NCI-H2081 (cell line): ENCODE measurements at places on chromosomes 1 and 21.

GRCh38 chr1:223364685-223365382 is 858 bp upstream of the SUSD4 start:
- no peak for DNase-seq

- DNase-seq: peak; percentile 34
Measured at GRCh38 chr1:113677250-113678158, 81.8 kb downstream of the PHTF1 start.

DNA sequence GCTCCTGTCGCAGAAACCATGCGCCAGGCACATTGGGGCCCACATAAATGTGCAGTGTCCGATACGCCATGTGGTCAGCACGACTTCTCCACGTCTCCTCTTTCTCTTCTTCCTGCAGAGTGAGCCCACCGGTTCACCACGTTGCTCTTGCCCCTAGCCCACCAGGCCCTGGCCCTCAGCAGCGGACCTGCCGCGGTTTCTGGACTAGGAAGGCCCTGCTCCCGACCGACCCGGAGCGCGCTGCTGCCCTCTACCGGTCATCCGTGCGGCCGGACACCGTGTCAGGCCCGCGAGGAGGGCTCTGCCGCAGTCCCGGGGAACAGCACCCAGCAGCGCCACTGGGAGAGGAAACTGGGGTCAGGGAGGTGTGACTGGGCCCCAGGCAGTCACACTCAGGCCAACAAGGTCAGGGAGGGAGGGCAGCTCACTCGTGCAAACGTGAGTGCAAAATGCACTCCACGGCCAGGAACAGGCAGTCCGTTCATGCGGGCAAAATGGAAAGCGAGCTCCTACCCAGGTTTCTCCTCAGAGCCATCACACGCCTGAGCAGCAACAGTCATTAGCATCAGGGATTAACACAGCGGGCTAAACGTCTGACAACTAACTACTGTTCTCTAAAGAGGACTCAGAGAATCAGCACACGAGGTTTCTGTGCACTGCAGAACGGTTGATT is 13.7 kb downstream of the TLR5 start:
- DNase-seq: no peak

- DNase-seq: no peak
Measured at GRCh38 chr1:33338048-33338439, 17.1 kb upstream of the A3GALT2 start.

GRCh38 chr1:55311057-55311641 is 96.0 kb upstream of the USP24 start:
- DNase-seq: no peak

- DNase-seq: no peak
Measured at GRCh38 chr1:230869500-230869899, 1.2 kb upstream of the C1orf198 start.

DNA sequence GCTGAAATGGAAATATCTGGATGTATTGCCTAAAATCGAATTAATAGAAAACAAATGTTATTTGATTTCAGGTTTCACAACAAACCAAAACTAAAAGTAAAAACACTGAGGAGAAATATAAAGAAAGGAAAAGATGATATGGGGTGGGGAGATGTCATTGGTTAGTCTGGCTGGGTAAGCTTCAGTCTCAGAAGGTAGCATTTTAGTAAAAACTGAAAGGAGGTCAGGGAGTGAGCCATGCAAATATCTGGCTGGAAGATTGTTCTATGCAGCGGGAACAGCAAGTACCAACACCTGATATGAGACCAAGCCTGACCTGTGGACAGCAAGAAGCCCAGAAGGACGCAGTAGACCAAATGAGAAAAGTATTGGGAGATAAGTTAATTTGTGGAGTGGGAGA is 264.6 kb downstream of the LRRC40 start:
- DNase-seq: no peak

- no peak for DNase-seq
Measured at GRCh38 chr1:194658090-194658439, 1471.7 kb upstream of the B3GALT2 start.

DNA sequence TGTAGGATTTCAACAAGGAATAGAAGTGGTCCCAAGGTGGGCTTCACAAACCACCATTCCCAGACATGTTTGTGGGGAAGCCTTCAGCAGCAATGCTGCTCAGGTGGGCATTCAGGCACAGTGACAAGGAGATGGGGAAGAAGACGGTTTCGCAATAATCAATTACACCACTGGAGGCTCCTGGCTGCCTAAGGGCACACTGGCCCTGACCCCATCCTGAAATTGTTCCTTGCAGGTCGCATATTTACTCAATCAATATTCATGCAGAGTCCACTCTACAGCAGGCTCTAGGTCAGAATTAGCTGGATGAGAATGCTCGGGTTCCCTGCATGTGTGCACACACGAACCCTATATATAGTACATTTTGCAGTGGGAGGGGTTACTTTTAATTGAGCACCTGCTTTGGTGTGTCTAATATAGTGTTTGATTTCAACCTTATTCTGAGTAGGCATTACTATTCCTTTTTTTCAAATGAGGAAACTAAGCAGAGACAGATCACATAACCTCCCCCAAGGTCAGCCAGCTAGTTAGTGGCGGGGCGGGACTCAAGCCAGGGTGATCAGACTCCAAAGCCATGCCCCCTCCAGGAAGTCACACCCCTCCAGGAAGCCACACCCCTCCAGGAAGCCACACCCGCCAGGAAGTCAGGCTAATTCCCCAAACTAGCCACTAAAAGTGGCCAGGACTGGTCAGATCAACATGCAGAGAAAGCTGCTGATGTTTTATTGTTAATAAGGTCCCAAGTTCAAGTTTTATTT is 106.5 kb downstream of the HLCS start:
- DNase-seq: no peak

GRCh38 chr1:229323201-229323600 is 19.6 kb downstream of the CCSAP start:
- DNase-seq: no peak

DNA sequence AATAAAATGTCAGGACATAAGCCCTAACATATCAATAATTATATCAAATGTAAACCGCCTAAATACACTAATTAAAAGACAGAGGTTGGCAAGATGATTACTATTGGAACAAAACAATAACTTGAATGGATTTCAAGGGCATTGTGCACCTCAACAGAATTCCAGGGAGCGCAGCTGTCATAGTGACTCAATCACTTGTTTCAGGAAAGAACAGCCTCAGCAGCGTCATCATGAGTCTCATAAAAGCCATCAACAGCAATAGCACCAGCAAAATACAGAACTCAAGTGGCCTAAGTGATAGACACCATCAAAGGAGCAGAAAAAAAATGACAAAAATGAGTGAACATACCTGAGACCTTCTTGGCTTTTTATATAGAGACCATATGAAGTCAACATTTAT is 632.7 kb upstream of the NR5A2 start:
- no peak for DNase-seq

DNA sequence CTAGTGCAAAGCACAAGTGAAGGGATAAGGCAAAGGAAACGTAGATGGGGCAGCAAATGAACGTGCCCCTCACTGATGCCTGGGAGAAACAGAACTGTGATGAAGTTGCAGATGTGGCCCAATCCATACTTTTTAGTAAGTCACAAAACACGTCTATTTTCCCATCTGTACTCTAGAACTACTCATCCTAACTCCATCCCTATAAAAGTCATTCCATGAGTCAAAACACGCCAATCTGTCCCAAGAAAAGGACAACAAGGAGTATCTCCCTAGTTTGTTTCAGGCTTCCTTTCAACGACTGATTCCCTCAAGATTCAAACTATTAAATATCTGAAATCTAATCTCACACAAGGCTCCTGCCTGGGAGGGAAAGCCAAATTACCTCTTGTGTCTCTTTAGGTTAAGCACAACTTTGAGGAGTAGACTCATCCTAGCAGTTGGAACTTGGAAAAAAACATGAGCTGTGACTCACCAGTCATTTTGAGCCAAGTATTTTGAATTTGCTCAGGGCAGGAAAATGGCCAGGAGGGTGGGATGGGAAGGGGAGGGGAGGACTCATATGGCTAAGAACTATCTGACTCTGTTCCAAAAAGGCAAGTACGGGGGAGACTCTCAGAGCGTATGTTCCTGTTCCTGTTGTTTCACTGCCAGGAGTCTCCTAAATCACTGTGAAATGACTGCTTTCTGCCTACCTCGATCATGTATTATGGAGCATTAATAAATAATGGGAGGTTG is 214.5 kb upstream of the CAMK1G start:
- no peak for DNase-seq

- no peak for DNase-seq
Measured at GRCh38 chr1:107135463-107135862, 5.4 kb upstream of the NTNG1 start.

DNA sequence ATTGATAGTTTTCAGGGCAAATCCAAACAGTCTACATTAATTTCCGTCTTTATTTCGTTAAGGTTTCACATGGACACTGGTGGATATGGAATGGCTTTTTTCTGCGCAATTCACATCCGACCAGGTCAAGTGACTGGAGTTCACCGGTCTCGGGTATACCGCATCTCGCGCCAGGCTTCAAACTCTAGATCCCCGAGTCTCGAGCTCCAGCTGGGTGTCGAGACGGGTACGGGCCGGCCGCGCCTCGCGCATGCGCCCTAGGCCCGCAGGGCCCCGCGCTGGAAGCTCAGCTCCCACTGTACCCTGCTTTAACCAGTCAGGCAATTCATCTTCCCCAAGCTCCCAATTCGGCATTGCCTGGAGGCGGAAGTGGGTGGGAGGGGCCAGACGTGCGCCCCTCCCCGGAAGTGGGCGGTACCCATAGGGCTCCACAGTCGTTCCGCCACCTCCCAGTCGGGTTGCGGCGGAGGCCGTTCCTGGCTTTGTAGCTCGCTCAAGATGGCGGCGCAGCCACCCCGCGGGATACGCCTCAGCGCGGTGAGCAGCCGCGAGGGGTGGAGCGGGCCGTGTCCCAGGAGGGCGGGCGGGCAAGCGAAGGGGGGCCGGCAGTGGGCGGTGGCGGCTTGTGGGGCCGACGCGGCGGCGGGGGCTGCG is at the start of gene MORC3:
MORC3 (plus strand) TSS at position 431 of the 654 bp plus-strand sequence; CDS start at position 499, 68 bp downstream.
- DNase-seq: peak; percentile 96

- DNase-seq: no peak
Measured at GRCh38 chr1:108813326-108813725, 43.6 kb downstream of the AKNAD1 start.

DNA sequence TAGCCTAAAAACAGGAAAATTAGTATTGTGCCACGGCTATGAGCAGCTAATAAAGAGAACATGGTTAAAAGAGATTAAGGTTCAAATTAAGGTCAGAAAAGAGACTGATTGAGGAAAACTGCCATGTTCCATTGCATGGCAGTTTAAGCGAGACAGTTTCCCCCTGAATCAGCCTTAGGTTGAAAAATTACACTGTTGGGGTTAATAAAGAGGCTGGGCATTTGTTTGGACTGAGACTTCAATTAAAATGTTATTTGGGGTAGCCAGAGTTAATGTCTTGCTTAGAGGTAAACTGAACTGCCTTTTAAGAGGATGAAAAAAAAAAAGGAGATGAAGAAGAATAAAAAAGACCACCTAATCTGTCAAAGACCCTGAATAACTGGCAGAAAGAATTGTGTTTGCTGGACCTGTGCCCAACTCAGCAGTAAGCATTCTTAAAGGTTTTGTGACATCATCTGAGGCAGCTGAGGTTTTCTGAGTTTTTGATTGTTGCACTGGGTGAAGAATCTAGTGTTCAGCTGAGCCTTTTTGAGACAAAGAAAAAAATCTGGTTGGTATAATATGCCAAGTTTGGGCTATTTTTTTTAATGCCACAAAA is 17.7 kb upstream of the PROX1 start:
- DNase-seq: no peak

DNA sequence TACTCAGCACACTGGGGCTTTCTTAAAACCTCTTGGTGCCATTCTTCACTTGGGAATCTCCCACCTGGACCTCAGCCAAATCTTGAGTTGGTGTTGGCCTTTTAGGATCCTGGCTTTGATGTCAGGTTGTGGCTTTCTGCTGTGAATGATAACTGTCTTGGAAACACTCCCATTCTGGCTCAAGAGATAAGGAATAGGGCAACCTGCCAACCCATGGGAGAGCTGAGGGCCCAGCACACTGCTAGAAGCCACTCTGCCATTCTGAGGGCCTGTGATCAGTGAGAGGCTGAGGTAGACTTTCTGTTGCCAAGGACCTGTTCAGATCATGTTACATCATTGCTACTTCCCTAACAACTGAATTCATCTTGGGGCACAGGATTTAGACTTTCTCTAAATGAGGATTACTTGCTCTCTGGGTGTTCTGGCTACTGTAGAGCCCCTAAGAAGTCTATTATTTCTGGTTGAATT is 45.8 kb downstream of the TTC39A start:
- no peak for DNase-seq

DNA sequence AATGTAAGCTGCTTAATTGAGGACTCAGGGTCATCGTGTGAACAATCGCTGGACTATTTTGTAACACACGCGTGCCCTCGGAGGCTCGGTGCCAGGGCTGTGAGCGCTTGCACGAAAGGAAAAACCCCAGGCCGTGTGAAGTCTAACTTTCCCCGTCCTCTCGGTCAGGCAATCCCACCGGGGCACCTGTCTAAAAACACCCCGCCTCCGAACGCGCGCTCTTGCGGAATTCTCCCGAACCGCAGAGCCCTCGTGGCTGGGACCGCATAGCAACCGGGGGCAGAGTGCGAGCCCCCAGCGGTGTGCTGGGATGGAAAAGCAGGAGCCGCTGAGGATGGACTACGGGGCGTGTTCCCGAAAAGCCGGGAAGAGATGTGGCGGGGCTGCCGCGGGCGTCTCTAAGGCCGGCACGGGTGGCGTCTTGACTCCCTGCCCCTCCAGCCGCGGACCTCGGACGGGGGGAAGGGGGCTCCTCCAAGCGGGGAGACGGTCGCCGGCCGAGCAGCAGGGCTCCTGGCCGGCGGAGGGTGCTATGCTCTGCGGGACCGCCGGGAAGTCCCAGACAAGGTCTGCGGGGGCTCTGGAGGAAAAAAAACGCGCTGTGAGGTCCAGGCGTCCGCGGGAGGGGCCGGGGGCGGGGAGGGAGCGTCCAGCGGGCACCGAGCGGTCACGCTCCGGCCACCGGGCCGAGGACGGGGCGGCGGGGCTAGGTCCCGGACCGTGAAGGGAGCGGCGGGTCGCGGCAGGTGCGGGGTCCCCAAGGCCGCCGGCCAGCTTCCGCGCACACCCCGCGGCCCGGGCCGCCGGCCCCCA is 936 bp downstream of the ZBTB21 start:
- peak; percentile 8 for DNase-seq

GRCh38 chr1:230313453-230314141 is 112.5 kb downstream of the PGBD5 start:
- DNase-seq: no peak

DNA sequence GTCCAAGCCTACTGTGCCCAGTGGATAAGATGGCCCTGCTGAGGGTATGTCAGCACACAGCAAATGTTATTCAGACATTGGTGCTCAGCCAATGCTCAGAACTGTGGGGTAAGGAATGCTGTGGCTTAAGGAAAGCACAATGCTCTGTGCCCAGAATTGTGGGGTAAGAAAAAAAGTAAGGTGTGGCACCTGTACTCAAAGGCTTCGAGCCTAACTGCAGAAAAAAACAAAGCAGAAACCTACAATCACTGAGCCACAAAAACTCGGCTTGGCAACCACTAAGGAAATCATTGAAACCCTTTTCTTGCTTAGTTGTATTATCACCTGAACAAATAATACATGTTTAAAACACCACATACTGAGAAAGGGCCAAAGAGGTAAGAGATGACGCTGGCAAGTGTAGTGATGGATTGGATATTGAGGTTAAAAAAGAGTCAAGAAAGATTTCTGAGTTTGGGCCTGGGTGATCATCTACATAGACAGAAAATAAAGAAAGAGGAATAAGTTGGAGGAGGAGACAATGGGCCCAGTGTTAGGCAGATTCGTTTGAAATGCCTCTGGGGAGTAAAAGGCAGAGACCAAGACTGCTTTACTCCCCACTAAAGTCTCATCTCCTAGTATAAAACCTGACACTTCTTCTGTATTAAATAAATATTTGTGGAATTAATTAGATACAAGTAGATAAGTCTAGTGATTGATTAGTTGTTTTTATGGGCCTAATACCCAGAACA is 25.9 kb upstream of the ATP1A1 start:
- no peak for DNase-seq

- no peak for DNase-seq
Measured at GRCh38 chr1:243428617-243429342, 172.9 kb downstream of the SDCCAG8 start.
